GM19239 (cell line): ENCODE measurements at places on chromosomes 2 and 18.

DNA sequence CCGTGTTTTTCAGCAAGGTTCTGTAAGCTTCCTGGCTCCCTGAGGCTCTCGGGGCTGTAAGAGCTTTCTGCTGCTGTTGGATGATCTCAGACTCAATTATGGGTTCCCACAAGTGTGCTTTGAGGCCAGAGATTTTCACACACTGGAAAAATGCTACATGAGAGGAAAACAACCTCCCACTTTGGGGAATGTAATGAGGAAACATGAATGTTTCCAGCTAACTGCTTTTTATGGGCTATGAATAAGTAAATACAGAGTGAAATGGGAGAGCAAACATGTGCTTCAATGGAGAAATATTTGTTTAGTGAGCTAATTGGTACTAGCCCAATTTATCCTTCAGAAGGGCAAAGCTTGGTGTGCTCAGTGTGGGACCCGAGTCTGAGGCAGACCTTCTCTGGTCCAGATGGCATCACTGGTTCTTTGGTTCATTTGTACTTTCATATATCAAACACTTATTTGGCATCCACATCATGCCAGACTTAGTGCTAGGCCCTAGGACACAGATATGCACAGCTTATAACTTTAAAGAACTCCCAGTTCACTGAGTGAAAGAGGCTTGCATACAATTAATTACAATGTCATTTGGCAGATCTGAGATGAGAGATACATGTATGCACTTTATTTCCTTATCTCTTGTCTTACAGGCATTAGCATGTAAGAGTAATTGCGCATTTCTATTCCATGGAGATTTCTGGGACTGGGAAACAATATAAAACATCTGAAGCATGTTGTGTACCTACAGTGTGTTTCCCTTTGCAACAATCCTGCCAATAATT, 248.8 kb downstream of the RDH14 start:
- no peak for DNase-seq

DNA sequence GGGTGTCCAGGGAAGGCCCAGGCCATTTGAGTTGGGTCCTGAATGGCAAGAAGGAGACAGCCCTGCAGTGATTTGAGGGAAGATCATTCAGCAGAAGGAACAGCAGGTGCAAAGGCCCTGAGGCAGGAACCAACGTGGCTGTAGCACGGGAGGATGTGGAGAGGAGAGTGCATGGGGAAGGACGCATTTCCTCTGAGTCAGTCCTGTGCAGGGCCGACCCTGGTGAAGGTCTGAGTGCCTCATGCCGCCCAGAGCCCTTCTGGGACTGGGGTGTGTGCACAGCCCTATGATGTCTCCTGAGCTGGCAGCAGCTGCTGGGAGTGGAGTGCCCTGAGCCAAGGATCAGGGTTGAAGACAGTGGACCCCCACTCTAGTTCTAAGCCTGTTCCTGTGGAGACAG, 17.9 kb upstream of the ARHGEF4 start:
- DNase-seq, result no peak

GRCh38 chr2:23603581-23603980, 218.6 kb downstream of the KLHL29 start:
- DNase-seq, result no peak

- no peak for DNase-seq
Measured at GRCh38 chr2:143548032-143548431, 418.8 kb downstream of the ARHGAP15 start.

DNA sequence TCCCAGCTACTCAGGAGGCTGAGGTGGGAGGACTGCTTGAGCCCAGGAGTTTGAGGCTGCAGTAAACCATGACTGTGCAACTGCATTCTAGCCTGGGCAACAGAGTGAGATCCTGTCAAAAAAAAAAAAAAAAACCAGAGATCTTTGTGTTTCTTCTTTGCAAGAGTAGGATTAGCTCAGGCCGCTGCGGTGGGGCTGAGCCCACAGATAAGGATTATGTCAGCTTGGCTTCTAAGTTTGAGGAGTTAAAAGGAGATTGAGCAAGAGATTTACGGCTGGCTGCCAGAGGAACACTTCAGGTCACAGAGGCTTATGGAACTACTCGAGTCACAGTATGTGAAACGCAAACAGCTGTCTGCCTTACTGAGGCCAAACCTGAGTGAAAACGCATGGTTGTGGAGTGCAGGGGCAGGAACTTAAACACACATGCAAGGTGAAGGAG, 146.7 kb upstream of the L3MBTL4 start:
- DNase-seq, result no peak

- DNase-seq, result no peak
Measured at GRCh38 chr2:240817496-240818292, 2.3 kb downstream of the KIF1A start.

DNA sequence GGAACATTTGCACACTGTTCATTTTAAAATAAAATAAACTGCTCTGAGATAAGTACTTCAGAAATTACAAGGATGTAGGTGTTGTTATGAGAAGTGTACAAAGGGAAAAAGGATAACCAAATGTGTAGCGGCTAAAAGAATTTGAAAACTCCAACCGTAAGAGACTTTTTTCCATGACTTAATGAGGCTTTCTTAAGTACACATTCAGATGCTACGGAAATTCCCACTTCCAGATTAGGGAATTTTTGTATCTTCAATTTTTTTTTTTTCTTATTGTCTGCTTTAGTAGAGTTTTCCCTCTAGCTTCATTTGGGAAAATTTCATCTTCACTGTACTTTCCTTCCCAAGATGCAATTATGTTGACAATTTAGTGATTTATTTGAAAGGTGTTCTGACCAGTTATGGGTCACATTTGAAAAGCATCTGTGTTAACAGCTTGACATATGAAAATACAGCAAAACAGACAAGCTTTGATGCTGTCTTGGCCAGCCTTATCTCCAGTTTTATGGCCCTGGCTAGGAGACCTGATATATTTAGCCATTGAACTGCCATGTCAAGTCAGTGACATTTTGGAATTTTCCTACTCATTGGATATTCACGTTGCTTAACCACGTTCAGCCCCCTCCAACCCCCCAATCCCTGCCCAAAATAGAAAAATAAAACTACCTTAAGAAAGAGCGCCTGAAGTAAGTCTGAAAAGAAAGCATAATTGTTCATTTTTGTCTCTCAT, 105.6 kb downstream of the FEZ2 start:
- no peak for DNase-seq

GRCh38 chr2:162113776-162114168, 38.3 kb downstream of the GCG start:
- no peak for DNase-seq
